ENCODE measurements at places on chromosomes 1 and 21.
A peak's percentile ranks its signal among the peaks of the same experiment; 100 is the strongest.

GRCh38 chr21:36344931-36345330 lies 24.9 kb downstream of the MORC3 start:
- no peak for DNase-seq

DNA sequence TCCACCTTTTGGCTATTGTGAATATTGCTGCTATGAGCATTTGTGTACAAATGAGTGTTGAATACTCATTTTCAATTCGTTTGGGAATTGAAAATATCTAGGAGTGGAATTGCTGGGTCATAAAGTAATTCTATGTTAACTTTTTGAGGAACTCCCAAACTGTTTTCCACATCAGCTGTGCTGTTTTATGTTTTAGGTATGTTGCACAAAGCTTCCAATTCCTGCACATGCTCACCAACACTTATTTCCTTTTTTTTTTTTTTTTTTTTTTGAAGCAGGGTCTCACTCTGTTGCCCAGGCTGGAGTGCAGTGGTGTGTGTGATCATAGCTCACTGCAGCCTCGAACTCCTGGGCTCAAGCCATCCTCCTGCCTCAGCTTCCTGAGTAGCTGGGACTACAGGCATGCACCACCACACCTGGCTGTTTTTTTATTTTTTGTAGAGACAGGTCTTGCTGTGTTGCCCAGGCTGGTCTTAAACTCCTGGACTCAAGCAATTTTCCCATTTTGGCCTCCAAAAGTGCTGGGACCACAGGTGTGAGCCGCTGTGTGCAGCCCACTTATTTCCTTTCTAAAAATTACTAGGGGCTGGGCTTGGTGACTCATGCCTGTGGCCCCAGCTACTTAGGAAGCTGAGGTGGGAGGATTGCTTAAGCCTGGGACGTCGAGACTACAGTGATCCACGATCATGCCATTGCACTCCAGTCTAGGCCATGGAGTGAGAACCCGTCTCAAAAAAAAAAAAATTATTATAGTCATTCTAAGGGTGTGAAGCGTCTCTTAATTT lies 33.4 kb downstream of the TMCC2 start:
- DNase-seq, result peak; percentile 67

- DNase-seq, result no peak
These were observed 60.7 kb upstream of the KIF26B start for GRCh38 chr1:245094092-245094491.

- no peak for DNase-seq
These were observed 136.5 kb downstream of the ZSCAN20 start for GRCh38 chr1:33608825-33609400.

DNA sequence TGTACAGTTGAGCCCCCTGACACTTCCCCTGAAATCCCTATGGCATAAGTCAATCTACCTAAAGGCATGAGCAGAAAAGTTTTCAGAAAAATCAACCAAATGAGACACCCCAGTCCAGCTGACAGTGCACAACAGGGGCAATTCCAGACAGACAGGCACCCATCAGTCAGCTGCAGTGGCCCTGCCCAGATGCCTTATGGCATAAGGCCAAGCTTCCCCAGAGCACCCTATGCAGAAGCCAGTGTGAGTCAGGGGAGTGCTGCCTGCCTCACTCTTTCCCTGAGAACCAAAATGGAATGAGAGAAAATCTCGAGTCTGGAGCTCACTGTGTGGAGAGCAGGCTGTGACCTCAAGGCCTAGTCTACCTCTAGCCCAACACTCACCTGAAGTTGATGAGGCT lies 38.1 kb downstream of the MRAP start:
- no peak for DNase-seq

- DNase-seq, result peak; percentile 9
These were observed 44.0 kb downstream of the ODF2L start for GRCh38 chr1:86352086-86352485.

DNA sequence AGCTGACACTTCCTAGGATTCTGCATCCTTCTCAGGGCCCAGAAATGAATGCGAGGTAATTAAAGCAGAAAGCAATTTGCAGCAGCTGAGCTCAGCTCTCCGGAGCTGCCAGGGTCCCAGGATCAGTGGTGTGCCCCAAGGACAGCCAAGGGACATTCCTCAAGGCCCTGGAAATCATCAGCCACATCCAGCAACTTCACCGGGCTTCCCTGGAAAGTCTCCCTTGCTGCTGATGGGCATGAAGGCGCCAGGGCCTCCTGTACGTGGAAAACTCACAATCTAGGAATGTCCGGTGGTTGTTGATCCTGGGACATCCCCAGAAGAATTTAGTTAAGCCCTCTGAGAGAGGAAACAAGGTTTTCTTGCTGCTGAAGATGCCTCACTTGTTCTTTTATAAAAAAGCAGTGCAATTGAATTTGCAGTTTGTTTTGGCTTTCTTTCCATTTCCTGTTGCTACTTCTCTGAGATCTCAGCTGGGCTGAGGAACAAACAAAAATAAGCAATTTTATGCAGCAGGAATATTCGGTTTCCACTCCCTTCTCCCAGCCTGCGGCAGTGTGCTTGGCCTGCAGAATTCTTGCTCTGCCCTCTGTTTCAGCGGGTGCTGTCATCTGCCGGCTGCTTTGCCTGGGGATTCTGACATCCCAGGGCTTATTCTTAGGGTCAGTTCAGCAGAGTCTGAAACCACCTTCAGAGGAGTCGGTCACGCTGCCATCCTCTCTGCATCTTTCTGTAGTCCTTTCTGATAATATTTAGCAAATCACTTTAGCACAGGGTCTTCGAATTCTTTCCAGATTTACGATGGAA lies 85.9 kb downstream of the TCP10L start:
- no peak for DNase-seq

GRCh38 chr21:35438643-35439404 lies 389.7 kb upstream of the RUNX1 start:
- peak; percentile 26 for DNase-seq

GRCh38 chr21:42258150-42258884 lies 39.4 kb downstream of the ABCG1 start:
- DNase-seq, result peak; percentile 88

DNA sequence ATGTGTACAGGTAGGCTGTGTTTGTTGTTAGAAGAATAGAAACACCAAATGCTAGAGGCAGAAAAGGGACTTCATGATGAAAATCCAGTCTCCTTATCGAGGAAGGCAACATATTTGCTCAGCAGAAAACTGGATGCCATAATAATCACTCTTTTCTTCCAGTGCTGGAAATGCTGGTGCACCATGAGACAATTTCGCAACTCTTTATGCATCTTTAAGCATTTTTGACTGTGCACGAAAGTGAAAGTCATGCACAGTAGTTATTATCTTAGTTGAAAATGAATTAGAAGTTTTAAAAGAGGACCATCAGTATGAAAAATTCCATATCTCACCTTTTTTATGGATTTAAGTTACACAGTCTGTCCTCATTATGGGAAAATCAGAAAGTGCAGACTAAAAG lies 29.1 kb downstream of the SMYD2 start:
- peak; percentile 74 for DNase-seq

- DNase-seq, result no peak
These were observed 15.8 kb upstream of the TBCE start for GRCh38 chr1:235351441-235351840.

GRCh38 chr1:59788825-59789224 lies 25.9 kb upstream of the HOOK1 start:
- DNase-seq, result no peak

DNA sequence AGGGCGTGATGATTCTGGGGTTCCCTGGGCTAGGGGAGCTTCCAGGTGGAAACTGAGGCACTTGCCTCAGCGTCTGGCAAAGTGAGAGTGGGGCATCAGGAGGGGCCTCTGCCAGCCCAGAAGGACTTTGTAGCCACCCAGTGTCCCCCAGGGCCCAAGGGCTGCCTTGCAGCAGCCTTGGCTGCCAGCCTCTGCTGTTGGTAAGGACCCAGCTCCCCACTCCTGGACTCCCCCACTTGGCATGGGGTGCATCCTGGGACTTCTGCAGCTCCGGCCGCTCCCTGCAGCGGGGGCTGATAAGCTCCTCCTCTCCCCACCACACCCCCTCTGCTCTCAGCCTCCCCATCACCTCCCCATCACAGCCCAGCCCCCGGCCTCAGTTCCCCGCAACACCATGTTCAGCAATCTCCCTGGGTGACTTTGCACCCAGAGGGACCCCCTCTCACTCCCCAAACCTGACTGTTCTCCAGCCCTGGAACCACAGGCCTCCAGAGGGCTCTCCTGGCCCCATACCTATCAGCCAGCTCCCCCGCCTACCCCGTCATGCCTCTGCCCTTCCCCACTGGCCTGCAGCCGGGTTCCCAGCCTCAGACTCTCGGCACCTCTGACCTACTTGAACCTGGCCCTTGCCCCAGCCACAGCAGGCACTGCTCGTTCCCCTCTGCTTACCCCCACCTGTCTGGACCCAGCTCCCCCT lies 113.0 kb downstream of the CRYAA start:
- DNase-seq, result no peak

- DNase-seq, result no peak
These were observed 7.0 kb upstream of the C1orf146 start for GRCh38 chr1:92210701-92211100.

GRCh38 chr1:39819091-39819812 lies 30.6 kb upstream of the BMP8B start:
- DNase-seq, result no peak

- no peak for DNase-seq
These were observed 199.1 kb downstream of the HIVEP3 start for GRCh38 chr1:41719590-41719989.

DNA sequence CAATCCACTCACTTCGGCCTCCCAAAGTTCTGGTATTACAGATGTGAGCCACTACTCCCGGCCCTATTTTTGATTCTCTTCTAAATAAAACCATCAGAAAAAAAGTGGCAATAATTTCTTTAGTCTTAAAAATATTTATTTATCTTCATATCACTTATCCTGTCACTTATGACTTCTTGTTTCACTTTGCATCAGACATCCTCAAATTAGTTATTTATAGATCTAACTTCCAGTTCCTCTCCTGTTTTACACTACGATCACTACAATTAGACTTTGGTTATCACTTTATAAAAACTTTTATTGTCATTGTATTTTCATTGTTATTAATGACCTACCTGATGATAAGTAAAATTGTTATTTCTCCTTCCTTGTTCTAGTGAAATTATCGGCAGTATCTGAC lies 783.4 kb upstream of the BRINP3 start:
- DNase-seq, result peak; percentile 17

DNA sequence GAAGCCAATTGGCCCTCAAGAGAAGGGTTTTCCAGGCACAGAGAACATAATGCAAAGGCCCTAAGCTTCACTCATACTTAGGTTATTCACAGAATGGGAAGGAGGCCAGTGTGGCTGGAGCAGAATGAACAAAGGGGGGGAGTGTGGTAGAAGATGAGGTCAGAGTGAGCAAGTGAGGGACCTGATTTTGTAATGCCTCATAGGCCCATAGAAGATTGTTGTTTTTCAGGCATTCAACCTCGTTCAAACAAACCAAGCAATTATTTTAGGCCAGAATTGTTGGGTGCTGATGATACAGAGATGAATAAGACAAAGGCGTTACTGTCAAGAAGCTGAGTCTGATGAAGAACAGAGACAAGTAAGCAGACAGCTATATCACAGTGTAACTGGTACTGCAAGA lies 54.5 kb upstream of the RAP1A start:
- DNase-seq, result no peak

DNA sequence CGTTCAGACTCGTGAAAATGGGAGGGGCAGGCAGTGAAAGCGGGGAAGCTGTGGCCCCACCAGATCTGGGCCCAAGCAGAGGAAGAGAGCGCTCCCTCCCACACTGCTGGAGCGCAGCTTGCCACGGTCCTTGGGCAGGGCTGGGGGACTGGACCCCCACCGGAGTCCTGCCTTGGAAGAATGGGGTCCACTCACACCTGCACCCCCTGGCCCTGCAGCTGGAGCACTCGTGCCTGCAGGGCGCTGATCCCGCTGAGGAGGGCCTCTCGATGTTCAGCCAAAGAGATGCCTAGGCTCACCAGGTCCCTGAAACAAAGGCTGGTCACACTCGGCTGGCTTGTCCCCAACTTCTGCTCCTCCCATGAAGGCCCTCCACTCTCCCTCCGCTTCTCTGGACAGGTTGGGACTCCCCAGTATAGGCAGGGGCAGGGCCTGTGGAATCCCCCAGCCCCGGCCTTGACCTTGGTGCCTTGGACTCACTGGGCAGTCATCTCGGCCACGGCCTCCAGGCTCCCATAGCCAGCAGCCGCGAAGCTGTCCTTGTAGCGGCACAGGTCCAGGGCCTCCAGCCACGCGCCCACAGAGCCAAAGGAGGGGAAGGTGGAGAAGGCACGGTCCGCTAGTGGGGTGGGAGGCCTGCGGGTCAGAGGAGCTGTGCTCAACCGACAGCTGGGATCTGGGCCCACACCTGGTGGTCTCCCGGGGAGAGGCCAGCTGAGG lies 26.0 kb downstream of the CDCA8 start:
- no peak for DNase-seq

GRCh38 chr1:199946305-199947155 lies 81.0 kb upstream of the NR5A2 start:
- DNase-seq, result no peak

DNA sequence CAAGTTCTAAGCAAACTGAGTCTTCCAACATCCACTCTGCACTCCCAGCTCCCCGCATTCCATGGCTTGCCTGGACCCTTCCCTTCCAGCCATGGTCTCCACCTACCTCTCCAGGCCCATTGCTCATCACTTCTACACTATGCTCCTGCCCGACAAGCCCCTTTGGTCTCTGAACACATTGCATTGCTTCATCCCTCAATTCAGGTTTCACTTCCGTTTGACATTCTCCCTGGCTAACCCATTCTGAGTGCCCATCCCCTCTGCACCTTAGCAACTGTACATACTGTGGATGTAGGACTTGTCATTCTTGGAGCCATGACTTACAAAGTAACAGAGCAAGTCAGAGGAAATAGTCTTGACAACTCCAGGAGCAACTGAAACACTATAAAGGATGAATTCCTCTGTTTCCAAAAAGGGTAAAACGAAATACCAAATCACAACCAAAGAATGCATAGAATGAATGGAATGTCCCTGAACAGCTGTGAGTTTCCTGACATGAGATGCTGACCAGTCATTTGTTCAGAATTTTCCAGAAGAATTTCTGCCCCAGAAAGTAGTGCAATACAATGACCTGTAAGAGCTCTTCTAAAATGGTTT lies 66.7 kb downstream of the KCNJ6 start:
- DNase-seq, result peak; percentile 16

GRCh38 chr1:234958066-234958705 lies 170.5 kb downstream of the TOMM20 start:
- no peak for DNase-seq

GRCh38 chr1:31976401-31976800 lies 37.3 kb upstream of the KHDRBS1 start:
- no peak for DNase-seq

- no peak for DNase-seq
These were observed 28.3 kb downstream of the TTC3 start for GRCh38 chr21:37101384-37101783.

- DNase-seq, result no peak
These were observed 164.6 kb downstream of the KCTD3 start for GRCh38 chr1:215731699-215732098.

DNA sequence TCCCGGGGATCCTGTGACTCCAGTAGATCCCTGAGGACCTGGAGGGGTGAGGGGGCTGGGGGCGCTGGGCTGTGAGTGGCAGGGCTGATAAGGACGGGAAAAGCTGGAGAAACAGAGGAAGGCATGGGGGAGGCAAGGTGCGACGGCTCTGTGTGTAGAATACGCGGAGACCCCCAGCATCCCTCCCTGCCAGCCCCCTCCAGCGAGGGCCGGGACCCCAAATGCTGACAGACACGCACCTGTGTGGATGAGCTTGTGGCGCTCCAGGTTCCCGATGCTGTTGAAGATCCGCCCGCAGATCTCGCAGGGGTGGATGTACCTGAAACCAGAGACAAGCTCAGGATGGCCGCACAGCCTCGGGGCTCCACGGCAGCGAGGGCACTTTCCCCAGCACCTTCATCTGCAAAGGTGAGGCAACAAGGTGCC lies 53.0 kb upstream of the RIPK4 start:
- DNase-seq, result no peak

GRCh38 chr1:145997718-145998023 lies 1.3 kb upstream of the TXNIP start:
- no peak for DNase-seq

All from suppressor macrophage treated with lipopolysaccharide for 4 hours (primary cell).